ENCODE measurements at places on chromosomes 2 and 18.

DNA sequence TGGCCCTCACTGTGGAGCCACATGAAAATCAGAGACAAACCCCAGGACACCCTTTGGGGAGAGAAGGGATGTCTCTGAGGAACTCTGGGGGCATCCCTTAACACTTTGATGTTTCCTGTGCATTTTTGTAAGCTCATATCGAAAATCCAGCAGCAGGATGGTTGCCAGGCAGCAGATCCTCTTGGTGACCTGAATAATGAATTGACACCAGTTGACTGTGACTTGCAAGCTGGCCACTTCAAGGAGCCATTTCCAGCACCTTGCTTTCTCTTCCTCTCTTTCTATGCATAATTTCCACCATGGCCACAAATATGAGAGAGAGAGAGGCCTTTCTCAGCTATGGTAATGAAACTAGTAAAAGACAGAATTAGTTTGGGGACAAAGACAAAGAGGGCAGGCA, 91.7 kb downstream of the NRP2 start:
- no peak for DNase-seq

DNA sequence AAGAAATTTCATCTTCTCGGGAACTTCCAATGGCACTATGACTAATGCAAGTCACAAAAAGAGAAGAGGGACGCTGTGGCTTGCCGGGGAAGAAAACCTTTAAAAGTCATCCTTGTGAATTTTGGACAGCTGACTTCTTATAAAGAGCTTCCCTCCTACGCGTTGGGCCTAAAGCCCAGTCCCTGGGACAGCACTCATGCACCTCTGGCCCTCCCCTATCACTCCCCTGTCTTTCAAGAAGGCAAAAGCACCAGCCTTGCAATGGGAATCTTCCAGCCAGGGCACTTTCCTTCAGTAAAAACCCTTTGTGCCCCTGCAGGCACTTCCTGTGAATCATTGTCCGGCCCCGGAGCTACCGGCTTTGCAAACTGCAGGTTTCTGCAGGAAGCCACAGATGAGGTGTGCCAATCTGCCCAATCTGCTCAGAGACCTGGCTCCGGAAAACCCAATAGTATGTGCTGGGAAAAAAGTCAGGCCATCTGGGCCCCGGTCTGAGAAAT, 7.1 kb downstream of the MREG start:
- no peak for DNase-seq

GRCh38 chr2:241135737-241136136, 13.5 kb downstream of the PASK start:
- peak; percentile 13 for DNase-seq

- DNase-seq: no peak
Observed at GRCh38 chr2:108316461-108317258, 28.0 kb downstream of the SULT1C2 start.

- DNase-seq: no peak
Observed at GRCh38 chr2:221569871-221570270, 2.2 kb downstream of the EPHA4 start.

DNA sequence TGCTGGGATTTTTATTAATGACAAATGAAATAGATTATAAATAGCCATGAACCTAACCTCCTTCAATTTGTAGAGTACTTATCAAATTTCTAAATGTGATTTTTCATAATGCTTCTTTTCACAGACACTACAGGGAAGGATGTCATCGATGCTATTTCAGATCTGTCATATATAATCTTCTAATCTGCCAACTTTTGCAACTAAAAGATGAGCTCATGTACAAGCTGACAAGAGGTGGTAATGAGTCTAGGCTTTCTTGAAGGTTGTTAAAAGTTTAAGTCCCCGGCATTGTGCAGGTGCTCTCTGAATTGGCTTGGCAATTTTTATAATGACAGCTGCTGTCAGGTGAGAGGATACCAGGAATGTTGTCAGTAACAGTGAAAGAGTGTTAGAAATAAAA, 320.4 kb downstream of the LRRTM4 start:
- DNase-seq: no peak

GRCh38 chr18:12924616-12925015, 23.2 kb upstream of the SEH1L start:
- no peak for DNase-seq

GRCh38 chr2:11296401-11296800, 48.0 kb downstream of the ROCK2 start:
- DNase-seq: no peak

GRCh38 chr2:64348386-64349130, 105.4 kb upstream of the LGALSL start:
- no peak for DNase-seq

GRCh38 chr2:25309402-25309801, 32.3 kb downstream of the DNMT3A start:
- DNase-seq: peak; percentile 53

DNA sequence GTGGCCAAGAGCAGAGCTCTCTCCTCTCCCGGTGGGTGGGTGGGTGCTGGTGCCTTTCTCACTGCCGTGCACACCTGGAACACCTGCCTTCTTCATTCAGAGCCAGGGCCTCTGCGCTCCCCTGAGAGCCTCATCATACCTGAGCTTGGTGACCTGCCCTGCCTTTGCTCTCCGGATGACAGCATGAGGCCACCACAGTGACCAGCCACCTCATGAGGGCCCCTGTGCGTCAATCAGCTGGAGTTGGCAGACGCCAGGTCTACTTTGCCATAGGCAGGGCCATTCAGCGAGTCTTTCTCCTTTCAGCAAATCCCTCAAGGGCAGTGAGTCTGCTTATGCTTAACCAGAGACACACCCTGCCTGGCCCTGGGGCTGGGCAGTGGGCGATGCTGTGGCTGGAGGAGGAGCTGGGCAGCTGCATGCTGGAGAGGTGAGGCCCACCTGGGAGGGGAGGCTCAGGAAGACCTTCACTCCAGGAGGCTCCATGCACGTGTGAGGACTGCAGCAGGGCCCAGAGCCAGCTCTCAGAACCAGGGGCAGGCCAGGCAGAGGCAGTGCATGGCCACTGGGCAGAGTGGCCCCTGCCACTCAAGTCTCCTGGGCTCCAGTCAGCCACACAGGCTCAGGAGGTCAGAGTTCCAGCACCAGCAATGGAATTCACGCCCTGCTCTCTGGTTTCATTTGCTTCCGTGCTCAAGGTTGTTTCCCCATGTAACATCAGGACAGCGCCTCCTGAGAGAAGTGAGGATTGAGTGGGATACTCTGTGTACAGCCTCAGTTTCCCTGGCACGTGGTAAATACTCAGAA, 417.5 kb upstream of the MYT1L start:
- DNase-seq: no peak

DNA sequence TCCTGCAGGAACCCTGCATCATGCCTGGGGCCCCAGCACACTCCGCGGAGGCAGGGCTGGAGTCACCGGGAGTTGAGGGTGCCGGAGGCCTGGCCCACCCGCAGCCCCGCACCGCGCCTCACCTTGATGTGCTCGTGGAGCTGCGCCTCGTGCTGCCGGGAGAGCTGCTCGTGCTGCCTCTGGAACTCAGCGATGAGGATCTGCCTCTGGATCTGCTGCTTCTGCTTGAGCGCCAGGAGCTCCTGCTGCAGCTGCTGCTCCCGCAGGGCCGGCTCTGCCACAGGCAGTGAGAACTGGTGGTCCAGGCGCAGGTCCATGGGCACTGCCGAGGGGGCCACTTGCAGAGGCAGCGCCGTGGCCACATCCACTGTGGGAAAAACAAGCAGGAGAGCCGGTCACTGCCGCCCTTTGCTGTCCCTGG, 211.1 kb downstream of the HDAC4 start:
- no peak for DNase-seq

DNA sequence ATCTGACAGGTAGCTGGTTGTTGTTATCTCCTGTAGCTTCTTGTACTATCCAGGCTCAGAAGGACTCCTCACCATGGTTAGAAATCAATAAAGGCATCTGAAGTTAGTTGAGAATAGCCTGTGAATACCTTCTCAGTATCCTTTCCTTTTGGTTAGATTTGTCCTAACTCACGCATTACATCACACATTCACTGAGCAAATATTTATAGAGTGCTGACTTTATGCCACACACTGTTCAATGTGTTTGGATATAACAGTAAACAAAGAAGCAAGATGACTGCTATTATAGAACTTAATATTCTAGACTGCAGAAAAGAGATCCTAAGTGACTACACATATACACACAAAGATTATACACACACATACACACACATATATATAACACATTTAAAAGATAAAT, 889.9 kb upstream of the CHAC2 start:
- no peak for DNase-seq

GRCh38 chr18:58601468-58602266, 27.2 kb downstream of the ALPK2 start:
- no peak for DNase-seq

DNA sequence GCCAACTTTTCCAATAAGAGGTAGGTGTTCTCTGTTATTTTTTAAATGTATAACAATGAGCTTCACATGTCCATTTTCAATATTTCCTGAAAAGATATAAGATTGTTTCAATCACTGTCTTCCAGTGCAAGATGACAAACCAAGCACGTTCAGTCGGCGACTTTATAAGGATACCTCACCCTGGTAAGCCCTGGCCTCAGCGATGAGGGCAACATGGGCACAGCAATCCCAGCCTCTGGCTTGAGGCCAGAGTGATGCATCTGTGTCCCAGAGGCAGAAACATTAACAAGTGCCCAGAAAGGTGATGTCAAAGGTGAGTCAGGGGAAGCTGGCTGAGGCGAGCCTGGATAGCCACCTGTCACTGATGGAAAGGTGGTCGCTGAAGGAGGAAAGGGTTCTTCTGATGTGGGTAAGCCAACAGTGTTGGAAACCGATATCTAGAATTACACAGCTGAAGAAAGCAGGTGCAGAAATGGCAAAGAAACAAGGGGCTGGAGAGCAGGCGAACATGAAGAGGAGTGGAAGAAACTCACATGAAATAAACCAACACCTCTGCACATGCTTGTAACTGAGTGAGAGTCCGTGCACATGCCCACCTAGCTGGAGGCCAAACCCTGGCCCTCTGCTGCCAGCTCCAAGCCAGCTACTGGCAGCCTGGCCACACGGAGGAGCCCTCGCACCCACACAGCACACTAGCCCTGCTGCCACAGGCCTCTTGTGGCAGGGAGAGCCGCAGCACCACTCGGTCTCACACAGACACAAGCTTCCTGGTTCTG, 65.5 kb downstream of the FBXO15 start:
- no peak for DNase-seq

GRCh38 chr2:98026927-98027522, 31.3 kb upstream of the TMEM131 start:
- DNase-seq: no peak

- DNase-seq: no peak
Observed at GRCh38 chr2:74414881-74415761, 6.3 kb downstream of the C2orf81 start.

All from anterior cingulate cortex (tissue), 58 donors.